MCF 10A (cell line): ENCODE measurements at places on chromosomes 12 and 14.

- DNase-seq: peak; percentile 66
Observed at GRCh38 chr12:112096667-112097066, 11.9 kb downstream of the NAA25 start.

DNA sequence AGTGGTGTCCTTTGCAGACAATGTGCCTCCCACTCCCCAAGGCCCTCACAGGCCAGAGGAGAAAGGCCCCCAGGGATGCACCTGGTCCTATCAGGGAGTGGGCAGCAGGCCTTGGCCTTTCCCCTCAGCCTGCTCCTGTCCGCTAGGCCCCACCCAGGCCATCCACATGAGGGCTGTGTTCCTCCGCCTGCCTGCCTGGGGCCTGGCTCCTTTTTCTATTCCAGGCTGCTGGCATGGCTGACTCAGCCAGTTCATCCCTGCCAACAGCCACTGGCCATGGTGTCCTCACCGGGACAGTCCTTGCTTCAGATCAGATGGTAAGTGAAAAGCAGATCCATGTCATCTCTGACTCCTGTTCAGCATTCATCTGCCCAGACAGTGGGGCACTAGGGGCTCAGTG is 13.4 kb downstream of the ISM2 start:
- peak; percentile 15 for DNase-seq

DNA sequence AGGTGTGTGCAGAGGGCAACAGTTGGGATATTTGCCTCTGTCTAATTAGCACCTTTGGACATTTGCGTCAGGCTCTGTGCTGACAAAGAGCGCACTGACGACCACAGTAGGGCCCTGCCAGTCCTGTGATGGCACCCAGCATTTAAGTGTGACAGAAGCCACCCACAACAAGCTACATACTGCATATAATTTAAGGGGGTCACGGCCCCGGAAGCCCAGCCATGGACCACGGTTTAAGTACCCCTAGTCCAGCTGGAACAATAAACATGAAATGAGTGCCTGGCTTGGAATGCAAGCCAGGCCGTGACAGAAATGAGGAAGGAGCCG is 16.8 kb upstream of the DYNC1H1 start:
- no peak for DNase-seq

GRCh38 chr14:29109589-29109988 is 343.0 kb downstream of the FOXG1 start:
- no peak for DNase-seq

DNA sequence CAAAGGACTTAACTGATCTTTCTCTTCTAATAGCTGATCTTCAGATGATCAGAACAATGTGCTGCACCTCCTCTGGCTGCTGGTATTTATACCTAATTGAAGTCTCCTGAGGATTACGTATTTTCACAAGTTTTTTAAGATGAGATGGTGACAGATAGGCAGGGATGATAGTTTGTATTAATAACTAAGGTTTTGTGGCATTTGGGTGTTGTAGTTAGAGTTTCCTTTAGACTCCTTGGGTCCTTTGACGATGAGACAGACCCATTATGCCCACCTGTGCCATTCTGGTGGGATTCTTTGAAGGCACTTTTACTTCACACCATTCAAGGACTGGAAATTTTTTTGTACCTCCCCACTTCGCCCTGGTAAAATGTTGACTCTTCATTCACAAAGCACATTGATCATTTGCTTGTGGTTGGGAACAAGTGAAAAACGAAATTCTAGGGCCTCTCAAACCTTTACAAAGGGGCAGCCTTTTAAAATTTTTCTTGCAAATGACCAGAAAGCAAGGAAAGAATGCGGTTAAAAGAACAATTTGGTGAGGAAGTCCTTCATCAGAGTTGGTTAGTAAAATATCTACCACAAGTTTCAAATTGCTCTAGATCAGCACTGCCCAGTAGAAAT is at the start of gene IFNG:
Gene IFNG, minus strand, starts transcription at position 60 of the 624 bp plus-strand sequence. CDS start 125 bp downstream, outside the sequence.
- no peak for DNase-seq

DNA sequence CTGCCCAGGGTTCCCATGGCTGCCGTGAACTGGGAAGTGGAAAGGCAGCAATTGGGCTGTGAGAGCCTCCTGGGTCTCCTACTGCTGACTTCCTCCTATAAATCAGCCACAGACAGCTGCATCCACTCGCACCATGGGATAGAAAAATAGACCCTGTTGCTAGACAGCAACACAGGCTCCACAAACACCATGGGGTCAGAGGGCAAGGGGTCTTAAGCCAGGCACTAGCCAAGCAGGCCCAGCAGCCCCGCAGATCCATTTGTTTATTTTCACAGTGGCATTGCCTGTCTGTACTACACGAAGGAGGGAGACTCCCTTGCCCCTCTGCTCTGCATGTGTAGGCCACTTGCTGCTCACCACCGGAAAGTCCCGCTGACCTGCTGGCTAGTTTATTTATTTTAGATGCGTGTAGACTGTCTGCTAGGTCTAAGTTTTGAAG is 139.8 kb downstream of the DACT1 start:
- no peak for DNase-seq

GRCh38 chr14:98198385-98198784 is 1073.6 kb downstream of the BCL11B start:
- DNase-seq: no peak

DNA sequence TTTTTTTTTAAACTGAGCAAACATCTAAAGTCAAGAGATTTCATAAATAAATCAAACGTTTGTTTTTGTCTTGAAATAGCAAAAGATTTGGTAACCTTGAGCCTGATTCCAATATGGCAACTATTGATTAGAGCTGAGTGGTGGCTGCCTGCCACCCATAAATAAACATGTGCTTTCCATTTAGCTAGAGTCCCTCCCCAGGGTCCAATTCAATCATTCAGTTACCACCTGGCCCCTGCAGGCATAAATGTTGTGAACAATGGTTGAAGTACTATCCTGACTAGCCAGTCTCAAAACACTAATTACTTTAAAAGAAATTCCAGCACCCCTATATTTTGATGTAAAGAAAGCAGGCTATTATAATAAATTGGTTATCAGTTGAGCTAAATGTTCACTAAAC is 129.7 kb upstream of the GRIP1 start:
- no peak for DNase-seq

GRCh38 chr14:76489667-76490066 is 113.7 kb downstream of the ESRRB start:
- DNase-seq: no peak

DNA sequence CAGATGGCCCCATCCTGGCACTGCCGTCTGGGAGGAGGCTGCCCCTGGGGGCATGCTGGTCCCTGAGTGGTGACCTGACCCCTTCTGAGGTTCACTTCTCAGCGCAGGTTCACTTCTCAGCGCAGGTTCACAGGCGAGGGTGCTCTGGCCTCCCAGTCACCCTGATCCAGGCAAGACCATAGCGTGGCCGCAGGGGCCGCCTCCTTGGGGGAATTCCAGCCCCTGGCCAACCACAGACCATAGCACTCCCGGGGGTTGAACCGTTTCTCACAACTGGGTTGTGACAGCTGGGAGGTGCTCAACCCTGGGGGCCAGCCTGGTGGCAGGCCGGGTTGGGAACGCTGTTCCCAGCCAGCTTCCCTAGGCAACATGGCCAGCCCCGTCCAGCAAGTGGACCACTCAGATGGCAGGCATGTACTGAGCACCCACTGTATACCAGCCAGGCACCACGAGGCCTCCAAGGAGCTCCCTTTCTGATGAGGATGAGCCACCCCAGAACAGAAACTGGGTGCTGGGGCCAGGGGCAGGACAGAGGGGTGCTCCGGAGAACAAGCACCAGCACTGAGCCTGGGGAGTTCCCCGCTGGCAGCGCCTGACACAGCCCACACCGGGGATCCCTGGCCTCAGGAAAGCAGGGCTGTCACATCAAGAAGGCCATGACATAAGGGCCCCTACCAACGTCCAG is 28.3 kb upstream of the ZFP36L1 start:
- DNase-seq: no peak

DNA sequence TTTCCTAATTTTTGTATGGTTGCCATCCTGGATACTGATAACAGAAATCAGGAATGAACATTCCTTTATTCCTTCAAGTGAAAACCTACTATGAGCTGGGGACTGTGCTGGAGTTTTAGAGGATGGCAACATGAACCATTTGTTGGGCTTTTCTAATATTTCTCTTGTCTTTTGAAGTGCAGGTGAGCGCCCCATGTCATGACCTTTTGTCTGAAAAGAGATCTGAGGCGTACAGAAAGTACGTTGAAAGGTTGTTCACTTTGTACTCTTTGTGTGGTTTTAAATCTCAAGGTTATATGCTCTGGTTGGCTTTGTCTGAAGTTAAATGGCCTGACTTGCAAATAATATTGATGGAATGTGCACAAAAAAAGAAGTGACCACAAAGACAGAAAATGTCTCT is 79.0 kb downstream of the GAS2L3 start:
- no peak for DNase-seq

GRCh38 chr14:60250257-60251035 is 1.4 kb downstream of the PPM1A start:
- peak; percentile 38 for DNase-seq

DNA sequence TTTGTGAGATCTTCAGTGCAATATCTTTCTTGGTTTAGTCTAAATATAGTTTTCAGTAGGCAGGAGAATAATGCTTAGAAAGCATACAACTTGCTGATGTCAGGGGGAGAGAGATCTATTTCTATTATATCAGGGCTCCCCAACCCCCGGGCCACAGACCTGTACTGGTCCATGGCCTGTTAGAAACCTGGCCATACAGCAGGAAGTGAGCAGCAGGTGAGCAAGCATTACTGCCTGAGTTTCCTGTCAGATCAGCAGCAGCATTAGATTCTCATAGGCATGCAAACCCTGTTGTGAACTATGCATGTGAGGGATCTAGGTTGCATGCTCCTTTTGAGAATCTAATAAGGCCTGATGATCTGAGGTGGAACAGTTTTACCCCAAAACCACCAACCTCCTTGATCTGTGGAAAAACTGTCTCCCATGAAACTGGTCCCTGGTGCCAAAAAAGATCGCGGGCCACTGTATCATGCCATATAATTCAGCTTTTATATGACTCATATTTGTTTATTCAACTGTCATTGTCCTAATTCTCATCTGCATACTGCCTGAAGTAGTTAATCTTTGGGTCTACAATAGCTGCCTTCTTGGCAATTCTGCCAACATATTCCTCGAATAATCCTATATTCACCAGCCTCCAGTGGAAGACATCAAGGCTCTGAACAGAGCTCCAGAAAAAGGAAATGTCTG is 163.6 kb upstream of the DYRK2 start:
- no peak for DNase-seq

- no peak for DNase-seq
Observed at GRCh38 chr12:45974883-45975282, 15.5 kb downstream of the SCAF11 start.

DNA sequence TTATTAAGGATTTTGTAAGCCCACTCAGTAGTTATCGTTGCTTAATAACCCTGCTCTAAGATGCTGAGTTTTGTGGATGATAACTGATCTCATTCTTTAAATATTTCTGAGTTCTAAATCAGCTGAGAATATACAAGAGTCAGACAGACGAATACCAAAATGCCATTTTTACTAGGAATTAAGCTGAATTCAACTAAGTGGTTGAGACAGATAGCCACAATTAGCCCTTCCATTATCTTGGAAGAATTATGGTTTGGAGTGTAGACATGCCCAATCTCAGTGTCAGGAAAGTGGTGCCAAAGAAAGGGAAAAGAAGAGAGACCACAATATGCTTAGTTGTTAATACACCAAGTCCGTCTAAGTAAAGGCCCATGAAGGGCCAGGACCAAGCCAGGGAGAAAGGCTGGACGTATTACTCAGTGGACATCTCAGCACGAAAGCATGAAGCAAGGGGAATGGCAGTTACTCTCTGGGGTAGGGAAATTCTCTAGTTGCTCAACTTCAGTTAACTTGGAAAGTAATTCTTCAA is 58.6 kb downstream of the KCNA5 start:
- DNase-seq: no peak

DNA sequence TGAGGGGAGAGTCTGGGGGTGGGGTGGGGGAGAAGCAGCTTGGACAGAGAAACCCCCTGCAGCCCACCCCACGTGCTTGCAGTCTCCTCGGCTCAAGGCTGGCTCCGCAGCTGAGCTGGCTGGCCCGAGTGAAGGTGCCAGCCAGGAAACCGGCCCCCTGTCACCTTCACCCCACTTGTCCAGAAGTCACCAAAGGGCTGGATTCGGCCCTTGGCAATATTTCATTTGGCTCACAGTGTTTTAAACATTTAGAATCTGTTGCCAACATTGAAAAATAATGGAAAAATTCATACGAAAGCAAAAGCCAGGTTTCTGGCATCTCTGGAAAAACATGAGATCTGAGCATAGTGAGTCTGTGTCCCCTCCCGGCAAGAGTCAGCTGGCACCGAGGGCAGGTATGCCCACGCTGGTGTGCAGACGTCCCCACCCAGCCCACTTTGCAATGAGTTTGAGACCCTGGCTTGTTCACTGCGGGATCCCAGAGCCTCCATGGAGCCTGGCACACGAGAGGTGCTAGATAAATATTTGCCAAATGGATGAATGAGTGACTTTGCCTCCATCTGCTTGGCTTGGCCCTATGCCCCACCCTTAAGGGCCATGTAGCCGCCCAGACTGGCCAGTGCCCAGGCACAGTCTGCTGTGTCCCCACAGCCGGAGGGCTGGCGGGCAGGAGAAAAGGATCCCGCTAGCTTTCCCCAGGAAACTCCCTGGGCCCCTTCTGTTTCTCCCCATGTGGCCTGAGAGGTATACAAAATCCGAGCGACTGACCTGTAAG is 18.2 kb downstream of the MSI1 start:
- no peak for DNase-seq

DNA sequence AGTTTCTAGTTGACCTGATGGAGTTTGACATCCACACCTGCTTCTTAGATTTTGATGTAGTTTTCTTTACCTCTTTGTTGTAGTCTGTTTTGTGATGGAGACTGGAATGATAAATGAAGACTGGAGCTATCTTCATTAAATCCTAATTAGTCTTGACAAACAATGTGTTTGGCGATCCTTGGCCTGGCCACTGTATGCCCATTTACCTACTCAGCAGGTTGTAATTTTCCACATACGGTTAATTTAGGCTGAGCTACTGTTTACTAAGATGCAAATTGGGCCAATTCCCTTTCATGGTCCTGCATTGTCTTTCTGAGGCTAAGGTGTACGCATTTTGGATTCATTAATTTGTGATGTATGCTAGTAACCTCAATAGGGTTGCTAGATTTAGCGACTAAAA is at the start of gene TAS2R7:
Gene TAS2R7, minus strand, starts transcription at position 41 of the 400 bp plus-strand sequence. CDS start 57 bp downstream, outside the sequence.
- DNase-seq: no peak

GRCh38 chr12:46956451-46957035 is 122.9 kb upstream of the PCED1B start:
- DNase-seq: no peak

DNA sequence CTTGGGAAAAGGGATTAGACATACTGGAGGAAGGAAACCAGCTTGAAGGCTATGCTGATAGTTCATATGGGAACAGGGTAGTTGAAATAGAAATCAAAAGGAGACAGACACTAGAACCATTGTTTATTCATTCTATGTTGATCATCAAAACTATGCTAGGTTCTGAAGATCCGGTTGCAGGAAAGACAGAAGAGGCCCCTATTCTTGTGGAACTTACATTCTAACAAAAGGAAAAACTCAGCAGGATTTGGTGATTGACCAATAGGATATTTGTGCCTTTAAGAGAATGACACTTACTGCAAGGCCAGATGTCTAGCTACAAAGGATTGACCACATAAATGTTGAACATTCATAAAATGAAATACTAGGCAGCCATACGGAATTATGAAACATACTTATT is 179.2 kb downstream of the AKAP6 start:
- DNase-seq: peak; percentile 21

- no peak for DNase-seq
Observed at GRCh38 chr14:56998728-56999127, 188.4 kb upstream of the OTX2 start.

GRCh38 chr12:56585098-56585497 is 45.0 kb downstream of the BAZ2A start:
- DNase-seq: no peak
